ENCODE measurements at places on chromosomes 2 and 18. TPM values are rescaled to one million over a fixed set of nuclear protein-coding genes. Genes with fewer than 3 reads are reported as not detected.
A peak's percentile ranks its signal among the peaks of the same experiment; 100 is the strongest.

DNA sequence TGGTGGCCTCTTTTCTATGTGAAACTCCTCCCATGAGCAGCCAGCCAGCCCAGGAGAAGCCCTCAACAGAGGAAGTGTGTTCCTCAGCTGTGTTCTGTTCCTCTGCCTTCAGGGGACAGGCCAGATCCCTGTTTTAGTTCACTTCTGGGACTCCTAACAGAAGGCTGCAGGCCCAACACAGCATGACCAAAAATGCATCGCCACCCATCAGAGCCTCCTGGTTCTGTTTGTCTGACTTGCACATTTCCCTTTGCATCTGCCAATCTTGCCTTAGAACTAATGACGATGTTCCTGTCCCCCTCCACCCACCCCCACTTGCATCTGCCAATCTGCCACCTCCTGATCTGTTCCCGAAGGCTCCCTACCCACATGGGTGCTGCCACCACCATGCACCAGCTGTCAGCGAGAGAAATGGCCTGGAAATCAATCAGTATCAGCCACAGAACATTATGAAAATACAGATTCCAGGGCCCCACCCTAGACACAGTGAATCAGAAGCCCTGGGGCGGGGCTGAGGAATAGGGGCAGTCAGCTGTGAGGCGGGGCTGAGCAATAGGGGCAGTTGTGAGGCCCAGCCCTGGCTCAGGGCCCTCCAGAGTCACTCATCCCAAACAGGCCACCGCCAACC is 51.0 kb downstream of the FAM168B start:
- peaks cover 8% of the 10 kb centered on the region for H3K36me3 ChIP-seq
- H3K4me1 ChIP-seq = no peaks in the 10 kb centered on the region
- H3K4me3 ChIP-seq = no peak overlapping the region
- no peak overlapping the region for H3K27ac ChIP-seq

- peaks cover 20% of the 10 kb centered on the region for H3K4me1 ChIP-seq
- DNase-seq = no peak
- H3K27me3 ChIP-seq = no peaks in the 10 kb centered on the region
- no peak overlapping the region for H3K4me3 ChIP-seq
- H3K36me3 ChIP-seq = peaks cover 13% of the 10 kb centered on the region
- H3K27ac ChIP-seq = peak overlapping the region; percentile 53
Observed at GRCh38 chr18:47870605-47871004, 59.9 kb downstream of the SMAD2 start.

DNA sequence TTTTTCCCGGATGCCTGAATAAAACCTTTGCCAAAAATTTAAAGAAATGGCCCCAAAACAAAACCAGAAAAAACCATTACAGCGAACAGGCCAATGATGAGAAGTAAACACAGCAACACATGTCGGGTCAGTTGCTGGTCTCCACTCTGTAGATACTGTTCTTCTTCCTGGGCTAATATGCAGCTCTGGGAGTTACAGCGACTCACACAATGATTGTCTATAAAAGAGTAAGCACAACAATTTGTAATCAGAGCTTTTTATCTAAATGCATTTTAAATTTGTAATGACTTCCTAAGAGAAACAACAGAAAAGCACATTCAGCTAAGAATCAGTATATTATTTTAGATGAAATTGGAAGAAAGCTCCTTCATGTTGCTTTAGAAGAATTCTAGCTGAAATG is 40.3 kb downstream of the GPR155 start:
- no peak for DNase-seq
- no peaks in the 10 kb centered on the region for H3K27me3 ChIP-seq
- no peak overlapping the region for H3K27ac ChIP-seq

DNA sequence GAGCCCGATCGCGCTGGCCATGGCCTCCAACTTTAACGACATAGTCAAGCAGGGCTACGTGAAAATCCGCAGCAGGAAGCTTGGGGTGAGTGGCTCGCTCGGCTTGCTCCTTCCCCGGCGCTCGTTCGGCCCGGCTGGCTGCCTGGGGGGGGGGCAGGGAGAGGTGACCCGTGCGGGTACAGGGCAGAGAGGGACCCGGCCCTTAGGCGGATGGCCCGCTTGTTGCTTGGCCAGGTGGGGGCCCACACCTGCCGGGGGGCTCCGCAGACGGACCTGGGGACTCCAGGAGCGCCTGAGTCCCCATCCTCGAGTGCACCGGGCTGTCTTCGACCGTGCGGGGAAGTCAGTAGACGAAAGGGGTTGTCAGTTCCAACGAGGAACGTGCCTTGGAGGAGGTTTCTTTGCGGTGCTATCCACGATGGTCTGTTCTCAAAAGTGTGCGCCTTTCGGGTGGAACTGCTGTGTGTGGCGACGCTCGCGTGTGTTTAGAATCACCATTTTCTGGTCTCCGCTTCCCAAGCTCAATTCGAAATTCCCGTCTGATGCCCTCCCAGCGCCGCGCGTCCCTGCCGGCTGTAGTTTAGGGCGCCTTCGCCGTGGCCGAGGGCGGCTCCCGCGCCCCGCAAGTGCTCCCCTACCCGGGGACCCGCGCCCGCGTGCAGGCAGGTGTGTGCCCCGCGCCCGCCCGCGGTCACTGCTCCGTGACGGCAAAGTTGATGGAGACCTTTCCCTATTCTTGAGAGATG is 711 bp downstream of the DOK6 start:
- H3K4me1 ChIP-seq = peaks cover 25% of the 10 kb centered on the region
- no peak for DNase-seq
- H3K27me3 ChIP-seq = peaks cover 72% of the 10 kb centered on the region
- no peak overlapping the region for H3K27ac ChIP-seq
- H3K36me3 ChIP-seq = no peaks in the 10 kb centered on the region

DNA sequence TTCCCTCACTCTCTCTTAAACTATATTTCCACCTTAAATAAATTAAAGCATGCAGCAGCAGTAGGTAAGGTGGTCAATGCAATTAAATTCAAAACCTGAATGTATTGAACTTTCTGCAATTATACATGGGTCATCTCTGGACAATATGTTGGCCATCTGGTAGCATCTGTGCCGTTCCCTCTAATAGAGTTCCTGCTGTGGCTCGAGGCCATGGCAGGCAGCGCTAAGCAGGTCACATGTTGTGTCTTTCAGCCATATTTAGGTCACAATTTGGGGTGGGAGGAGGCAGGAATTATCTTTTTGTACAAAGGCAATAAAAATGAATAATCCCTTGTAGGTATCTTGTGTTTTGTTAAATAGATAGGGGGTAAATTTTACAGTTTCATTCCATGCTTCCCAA is 676.2 kb downstream of the ZEB2 start:
- H3K36me3 ChIP-seq = no peaks in the 10 kb centered on the region
- no peak overlapping the region for H3K27ac ChIP-seq
- no peaks in the 10 kb centered on the region for H3K4me1 ChIP-seq
- no peak for DNase-seq

DNA sequence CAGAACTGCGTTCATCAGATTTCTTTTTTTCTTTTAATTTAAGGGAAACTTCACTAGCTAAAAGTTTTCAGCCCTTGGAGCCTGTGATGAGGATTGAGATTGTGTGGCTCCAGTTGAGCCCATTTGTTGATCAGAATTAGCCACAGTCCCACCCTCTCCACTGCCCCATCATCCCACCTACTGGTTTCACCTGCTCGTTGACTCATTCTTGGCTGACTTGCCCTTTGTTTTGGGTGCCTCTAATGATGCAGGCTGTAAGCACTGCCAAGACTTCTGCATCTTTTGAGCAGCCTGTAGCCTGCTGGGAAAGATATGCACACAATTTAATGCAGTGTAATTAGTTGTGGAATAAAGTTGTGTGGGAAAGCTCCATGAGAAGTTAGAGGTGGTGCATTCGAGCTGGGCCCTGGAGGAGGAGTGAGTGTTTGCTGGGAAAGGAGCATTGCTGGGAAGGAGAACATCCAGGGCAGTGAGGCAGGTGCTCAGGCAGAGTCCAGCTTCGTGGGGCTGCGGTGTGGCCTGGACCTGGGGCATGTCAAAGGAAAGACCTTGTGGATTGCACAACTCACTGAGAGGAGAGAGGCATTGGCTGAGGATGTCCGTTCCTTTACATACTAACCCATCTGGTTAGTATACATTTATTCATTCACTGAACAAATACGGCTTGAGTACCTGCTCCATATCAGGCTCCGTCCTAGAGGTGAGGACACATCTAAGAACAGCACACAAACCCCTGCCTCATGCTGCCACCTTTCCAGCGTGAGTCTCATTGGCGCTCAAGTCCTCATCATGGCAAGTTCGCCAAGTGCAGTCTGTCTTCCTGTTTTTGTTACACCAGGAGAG is 18.2 kb downstream of the ASPRV1 start:
- H3K27ac ChIP-seq = no peak overlapping the region
- H3K27me3 ChIP-seq = no peaks in the 10 kb centered on the region
- H3K4me1 ChIP-seq = no peaks in the 10 kb centered on the region
- DNase-seq = no peak
- H3K4me3 ChIP-seq = no peak overlapping the region

DNA sequence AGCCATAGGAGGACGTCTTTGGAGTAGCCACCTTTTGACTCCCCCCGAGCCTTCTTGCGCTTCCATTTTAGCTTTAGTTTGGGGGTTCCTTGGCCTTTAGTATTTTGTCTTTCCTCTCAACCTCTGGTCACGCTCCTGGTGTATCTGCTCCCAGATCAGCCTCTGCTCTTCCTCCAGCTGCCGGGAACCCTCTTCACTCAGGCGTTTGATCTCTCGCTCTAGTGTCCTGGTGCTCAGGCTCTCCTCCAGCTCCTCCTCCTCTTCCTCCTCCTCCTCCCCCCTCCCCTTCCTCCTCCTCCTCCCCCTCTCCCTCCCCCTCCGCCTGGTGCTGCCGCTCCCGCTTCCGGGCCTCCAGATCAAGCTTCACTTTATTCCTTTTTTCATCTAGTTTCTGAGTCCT is 1082.3 kb upstream of the TMEFF2 start:
- H3K4me1 ChIP-seq = no peaks in the 10 kb centered on the region
- no peak for DNase-seq
- no peak overlapping the region for H3K4me3 ChIP-seq
- no peak overlapping the region for H3K27ac ChIP-seq
- H3K36me3 ChIP-seq = no peaks in the 10 kb centered on the region

GRCh38 chr2:101728865-101729264 is 31.4 kb downstream of the MAP4K4 start:
- peak overlapping the region; percentile 62 for H3K27ac ChIP-seq
- DNase-seq = no peak
- H3K27me3 ChIP-seq = no peaks in the 10 kb centered on the region
- H3K36me3 ChIP-seq = no peaks in the 10 kb centered on the region
- no peak overlapping the region for H3K4me3 ChIP-seq

DNA sequence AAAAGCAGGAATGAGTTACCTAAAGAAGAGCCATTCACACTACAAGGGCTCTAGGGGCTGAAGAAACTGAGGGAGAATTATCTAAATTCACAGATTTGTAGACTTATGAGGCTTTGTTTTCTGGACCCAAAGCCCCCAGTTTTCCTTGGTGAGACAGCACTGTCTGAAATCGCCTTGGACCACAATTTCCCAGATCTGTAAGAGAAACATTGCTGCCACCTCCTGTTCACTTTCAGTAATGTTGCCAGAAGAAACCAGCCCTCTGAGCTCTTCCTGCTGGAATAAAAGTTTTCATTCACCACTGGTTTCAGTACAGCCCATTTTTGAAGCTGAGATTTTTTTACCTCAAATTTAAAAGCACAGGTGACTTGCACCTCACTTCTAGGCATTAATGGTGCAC is 169.2 kb downstream of the CDH20 start:
- H3K36me3 ChIP-seq = no peaks in the 10 kb centered on the region
- no peak for DNase-seq
- no peak overlapping the region for H3K4me3 ChIP-seq
- peaks cover 7% of the 10 kb centered on the region for H3K4me1 ChIP-seq
- peaks cover 5% of the 10 kb centered on the region for H3K27me3 ChIP-seq

DNA sequence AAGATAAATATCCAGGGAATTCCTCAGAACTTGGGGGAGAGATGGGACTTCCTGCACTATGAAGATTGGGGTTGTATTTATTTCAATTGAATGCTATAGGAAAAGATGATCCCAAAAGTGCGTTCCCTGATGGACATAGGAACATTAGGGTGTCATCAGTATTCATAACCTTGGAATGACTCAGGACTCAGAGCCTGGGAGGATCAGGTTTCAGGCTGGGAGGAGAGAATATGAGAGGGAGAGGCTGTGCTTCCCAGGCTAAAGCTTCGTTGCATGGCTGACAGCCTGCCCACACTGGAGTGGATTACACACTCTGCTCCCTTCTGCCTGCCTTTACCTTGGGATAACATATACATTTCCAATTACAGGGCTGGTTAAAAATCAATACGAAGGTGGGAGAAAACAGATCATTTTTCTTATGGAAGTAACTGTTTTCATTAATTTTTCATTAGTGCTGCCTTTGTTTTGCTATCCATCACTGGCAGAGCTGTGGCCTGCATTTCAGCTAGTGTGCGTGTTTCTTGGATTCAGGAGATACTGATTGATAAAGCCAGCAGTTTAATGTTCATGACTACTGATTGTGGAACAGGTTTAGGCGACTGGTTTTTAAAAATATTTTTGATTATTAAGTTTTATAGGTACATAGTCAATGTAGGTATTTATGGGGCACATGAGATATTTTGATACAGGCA is 118.7 kb downstream of the KCTD1 start:
- DNase-seq = no peak
- no peak overlapping the region for H3K4me3 ChIP-seq
- no peaks in the 10 kb centered on the region for H3K36me3 ChIP-seq
- H3K27me3 ChIP-seq = no peaks in the 10 kb centered on the region
- peaks cover 21% of the 10 kb centered on the region for H3K4me1 ChIP-seq

Gene RASGRP3
- 0.58 TPM for total RNA-seq

Gene NPC1
- total RNA-seq = 39.9 TPM

Gene SGPP2
- total RNA-seq = 0.23 TPM

Gene EVX2
- 0.09 TPM for total RNA-seq

Gene SYT4
- total RNA-seq = 1.0 TPM

Gene FIGN
- 11.5 TPM for total RNA-seq

Gene PLCL1
- total RNA-seq = 2.0 TPM

Gene COLEC11
- total RNA-seq = 10.1 TPM
